ENCODE measurements at places on chromosomes 6 and 20.

- DNase-seq: no peak
These were observed 335.5 kb upstream of the POU3F2 start for GRCh38 chr6:98498866-98499265.

- peak; percentile 36 for DNase-seq
These were observed 121.6 kb downstream of the PREX1 start for GRCh38 chr20:48706116-48706656.

DNA sequence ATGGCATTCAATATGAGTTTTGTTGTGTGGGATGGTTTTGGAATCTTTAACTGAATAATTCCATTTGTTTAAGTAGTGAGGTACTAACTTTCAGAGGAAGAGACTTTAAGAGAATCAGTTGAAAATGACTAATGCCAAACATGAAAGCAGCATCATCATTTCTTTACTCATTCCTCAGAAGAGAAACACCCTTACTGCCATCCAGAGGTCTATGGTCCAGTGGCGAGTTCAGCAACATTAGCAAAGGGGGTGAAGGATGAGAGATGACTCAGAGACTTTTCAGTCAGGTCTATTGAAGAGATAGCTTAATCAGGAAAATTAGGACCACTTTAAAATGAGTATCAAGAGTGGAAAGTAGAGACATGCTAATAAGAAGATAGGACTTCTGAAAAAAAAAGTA is 118.8 kb downstream of the COL19A1 start:
- DNase-seq: no peak

GRCh38 chr6:111553580-111553979 is 52.1 kb downstream of the TRAF3IP2 start:
- DNase-seq: no peak

GRCh38 chr20:47350691-47351545 is 5.6 kb downstream of the ZMYND8 start:
- no peak for DNase-seq

GRCh38 chr6:88565409-88565811 is 398.0 kb downstream of the RNGTT start:
- no peak for DNase-seq

- DNase-seq: no peak
These were observed 10.7 kb upstream of the TP53INP2 start for GRCh38 chr20:34693414-34693813.

DNA sequence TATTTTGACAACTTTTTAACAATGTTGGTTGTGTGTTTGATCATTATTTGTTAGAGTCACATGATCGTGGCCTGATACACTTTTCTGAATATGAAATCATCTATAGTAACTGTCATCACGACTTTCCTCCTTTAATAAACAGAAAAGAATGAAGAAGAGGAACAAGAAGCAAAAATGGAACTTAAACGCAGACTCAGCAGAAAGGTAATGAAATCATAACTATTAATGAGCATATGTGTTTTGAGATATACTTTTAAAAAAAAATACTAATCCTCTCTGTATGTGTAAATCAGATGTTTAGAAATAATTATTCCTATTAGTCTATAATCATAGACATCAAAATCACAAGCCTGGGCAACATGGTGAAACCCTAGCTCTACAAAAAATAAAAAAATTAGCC is 60.1 kb upstream of the LTV1 start:
- no peak for DNase-seq

DNA sequence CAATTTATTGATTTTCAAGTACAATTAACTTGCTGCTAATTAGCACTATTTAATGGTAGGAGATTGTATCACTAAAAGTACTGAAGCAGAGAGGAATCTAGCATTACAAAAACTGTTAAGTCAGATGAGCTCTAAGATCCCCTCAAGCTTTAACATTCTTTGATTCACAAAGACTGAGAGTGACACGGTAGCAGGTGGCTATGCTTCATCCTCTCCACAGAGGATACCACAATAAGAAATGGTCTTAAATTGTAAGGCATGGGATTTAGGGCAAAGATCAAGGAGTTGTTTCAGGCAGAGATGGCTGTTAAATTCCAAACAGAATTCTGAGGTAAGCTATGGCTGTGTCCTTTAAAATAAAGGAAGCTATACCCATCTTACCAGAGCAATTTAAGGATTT is 67.8 kb upstream of the BEND6 start:
- no peak for DNase-seq

- no peak for DNase-seq
These were observed 27.4 kb upstream of the RIN2 start for GRCh38 chr20:19730706-19731105.

GRCh38 chr6:145784683-145785082 is 29.9 kb downstream of the FBXO30 start:
- DNase-seq: no peak

GRCh38 chr6:158036261-158036660 is 54.6 kb downstream of the SYNJ2 start:
- DNase-seq: no peak

DNA sequence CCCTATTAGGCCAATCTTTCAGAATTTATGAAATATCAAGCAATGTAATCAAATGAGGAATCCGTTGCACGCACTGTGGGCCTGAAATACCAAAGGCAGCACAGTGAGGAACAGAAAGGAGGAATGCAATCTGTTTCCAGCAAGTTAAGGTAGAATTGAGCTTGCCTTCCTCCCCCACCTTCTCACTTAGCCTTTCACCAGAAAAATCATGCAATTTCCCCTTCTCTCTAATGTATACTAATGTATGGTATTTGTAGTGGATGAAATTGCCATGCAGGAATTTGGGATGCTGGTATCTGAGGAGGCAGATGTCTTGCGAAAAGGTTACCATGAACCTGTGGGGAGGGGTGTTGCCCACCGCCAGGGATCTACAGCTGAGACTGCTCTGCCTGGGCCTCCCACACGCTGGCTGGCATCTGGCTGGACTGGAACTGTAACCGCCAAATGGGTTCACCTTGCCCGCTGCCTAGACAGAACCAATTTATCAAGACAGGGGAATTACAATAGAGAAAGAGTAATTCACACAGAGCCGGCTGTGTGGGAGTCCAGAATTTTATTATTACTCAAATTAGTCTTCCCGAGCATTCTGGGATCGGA is 222.4 kb upstream of the MYLIP start:
- DNase-seq: no peak

GRCh38 chr6:135922174-135922573 is 70.7 kb downstream of the PDE7B start:
- no peak for DNase-seq

GRCh38 chr20:32072168-32072750 is 20.2 kb downstream of the HCK start:
- no peak for DNase-seq

- DNase-seq: no peak
These were observed 195.1 kb downstream of the BMP7 start for GRCh38 chr20:57071283-57071731.

DNA sequence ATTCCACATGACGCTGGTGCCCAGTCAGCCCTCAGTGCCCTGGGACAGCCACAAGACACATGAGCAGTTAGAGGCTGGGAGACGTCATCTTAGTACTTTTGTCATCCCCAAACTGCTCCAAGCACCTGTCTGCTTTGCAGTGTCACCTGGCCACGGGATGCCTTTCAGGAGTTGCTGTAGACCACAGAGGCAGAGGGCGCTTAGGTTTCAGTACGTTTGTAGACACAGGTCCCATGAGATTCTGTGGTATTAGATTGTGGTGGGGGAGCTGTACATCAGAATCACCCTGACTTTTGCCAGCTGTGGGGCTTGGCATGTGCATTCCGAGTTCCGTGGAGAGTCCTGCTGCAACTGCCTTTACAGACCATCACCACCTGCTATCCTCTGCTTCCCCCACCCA is 16.7 kb downstream of the MAVS start:
- no peak for DNase-seq

GRCh38 chr20:23286346-23286745 is 64.2 kb upstream of the NXT1 start:
- DNase-seq: no peak

- no peak for DNase-seq
These were observed 124.9 kb upstream of the EDN1 start for GRCh38 chr6:12165297-12165696.

DNA sequence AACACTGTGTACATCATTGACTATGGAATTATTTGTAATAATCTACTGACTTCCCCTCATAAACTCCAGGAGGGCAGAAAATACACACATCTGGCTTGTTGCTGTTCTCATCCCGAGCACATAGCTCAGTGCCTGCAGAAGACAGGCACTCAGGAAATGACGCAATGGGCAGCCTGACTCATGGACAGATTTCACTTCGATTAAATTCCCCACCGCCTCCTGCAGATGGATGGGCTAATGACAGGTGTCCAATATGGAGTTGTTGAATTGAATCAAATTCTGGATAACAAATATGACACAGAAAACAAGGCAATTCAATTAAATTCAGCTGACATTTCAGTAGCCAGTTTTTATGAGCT is 9.1 kb downstream of the ANKRD60 start:
- DNase-seq: no peak

- DNase-seq: peak; percentile 89
These were observed 268.2 kb downstream of the CDC5L start for GRCh38 chr6:44655412-44656342.

DNA sequence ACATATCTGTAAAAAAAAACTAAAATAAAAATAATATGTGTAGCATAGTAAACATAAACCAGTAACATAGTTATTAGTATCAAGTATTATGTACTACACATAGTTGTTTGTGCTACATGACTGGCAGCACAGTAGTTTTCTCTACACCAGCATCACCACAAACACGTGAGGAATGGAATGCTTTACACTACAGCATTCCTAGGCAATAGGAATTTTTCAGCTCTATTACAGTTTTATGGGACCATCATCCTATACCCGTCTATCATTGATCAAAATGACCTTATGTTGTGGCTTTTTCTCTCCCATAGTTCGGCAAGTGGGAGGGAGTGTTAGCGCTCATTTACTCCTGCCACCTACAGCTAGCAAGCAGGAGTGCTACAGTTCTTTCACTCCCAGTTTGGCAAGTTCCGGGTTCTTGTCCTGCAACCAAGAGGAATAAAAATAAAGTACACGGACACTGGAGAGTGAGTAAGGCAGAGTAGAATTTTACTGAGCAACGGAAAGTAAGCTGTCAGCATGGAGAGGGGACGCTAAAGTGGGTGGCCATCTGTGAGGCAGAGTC is 196.8 kb upstream of the HSF2 start:
- DNase-seq: no peak

DNA sequence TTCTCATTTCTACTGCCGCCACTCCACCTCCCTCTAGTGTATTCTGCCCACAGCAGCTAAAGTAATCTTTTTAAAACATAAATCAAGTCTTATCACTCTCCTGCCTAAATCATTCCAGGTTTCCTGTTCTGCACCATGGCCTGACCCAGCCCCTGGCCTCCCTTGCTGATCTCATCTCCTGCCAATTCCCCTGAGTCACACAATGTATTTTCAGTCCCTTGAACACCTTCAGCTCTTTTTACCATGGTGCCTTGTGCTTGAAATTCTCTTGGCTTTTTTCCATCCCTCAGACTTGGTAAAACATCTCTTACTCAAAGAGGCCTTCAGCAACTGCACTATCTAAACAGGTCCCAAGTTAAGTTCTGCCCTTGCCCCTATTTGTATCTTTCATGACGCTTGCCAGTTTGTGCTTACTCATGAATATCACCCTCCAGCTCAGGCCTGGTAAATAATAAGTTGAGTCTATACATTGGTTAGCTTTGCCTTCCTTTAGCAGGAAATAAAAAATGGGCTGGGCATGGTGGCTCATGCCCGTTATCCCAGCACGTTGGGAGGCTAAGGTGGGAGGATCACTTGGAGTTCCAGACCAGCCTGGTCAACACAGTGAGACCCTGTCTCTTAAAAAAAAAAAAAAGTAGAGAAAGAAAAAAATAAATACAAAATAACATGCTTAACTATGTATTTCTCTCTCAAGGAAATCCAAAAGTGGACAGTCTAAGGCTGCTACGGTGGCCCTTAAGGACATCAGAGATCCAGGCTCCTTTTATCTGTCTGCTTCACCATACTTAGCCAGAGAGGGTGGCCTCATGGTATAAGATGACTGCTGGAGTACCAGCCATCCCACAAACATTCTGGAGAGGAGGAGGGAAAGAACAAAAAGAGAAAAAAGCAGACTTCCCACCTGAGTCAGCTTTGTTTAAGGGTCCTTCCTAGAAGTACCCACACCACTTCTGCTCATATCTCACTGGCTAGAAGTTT is 62.2 kb downstream of the ARFGEF2 start:
- no peak for DNase-seq

DNA sequence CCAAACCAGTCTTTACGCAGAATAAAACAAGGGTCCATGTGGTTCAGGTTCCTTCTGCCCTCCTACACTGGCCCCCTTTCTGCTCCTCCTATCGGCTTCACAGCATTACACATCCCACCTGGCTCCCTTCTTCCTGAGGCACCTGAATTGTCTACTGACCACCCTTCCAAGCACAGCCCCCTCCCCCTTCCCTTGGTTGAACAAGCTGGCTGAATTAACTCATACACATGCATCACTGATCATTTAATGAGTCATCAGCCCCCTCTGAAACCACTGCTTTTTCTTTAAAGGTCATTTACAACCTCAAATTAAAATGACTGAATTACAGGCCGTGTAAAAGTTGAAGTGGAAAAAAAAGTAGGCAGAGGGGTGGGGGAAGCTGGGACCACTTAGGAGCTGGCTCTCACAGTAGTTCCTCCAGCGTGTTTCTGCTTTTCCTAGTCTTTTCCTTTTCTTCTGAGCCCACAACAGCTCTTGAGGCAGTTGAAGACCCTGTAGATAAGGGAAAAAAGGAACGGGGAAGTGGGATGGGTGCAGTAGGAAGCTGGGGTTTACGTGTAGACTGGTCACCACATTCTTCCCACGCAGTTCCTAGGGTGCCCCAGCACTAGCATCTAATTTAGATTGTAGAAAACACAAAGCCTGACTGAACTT is 67.6 kb downstream of the FYN start:
- DNase-seq: no peak

DNA sequence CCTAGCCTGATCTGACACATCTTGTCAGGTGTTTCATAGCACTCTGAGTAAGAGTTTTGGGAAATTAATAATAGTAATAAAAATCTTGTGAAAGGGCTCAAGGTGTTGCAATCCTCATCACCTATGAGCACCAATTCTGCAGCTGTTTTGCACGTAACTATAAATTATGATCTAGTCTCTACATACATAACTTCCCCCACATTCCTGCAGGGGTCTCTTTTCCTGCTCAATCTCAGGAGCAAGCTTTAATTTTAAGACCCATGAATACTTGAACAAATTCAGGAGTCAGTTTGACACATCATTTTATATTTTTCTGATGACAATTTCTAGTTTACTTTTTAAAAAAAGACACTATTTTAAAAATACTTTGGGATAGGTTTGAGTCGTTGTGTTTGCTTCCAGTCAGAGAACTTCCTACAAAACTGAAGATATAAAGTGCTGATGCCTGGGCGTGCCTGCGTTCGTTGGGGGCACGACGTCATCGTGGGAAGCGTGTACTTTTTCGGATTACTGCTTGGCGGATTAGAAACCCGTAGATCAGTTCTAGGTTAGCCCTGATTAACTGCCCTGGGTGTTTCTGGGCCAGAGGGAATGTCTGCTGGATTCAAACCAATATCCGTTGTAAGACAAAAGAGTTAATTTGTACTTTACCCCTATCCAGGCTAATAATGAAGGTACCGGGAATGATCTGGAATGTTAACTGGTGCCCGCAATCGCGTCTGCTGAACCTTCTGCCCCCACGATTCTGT is 1.0 kb upstream of the E2F3 start:
- DNase-seq: no peak

All from tibial nerve (tissue), 4 donors.